ENCODE measurements at places on chromosomes 5 and 9.

DNA sequence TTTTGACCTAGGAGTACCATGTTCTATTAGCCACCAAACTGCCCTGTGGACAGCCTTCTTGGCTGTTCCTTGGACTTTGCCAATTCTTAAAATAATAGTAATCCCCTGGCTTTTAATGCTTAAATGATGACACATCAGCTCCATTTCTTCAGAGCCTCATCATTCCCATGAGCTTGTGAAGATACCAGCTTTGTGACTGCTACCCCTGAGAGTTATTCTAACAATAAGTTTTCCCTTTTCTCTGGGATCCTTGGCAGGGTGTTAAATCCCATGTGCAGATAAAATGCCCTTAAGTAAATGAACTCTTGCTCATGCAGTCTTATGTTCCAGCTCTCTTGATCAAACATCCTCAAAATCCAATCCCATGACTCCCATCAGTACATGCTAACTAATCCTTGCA lies 415.3 kb downstream of the CETN3 start:
- no peak overlapping the region for H3K4me3 ChIP-seq
- H3K27ac ChIP-seq: no peak overlapping the region
- no peak for DNase-seq
- no peaks in the 10 kb centered on the region for H3K36me3 ChIP-seq

- H3K27ac ChIP-seq: no peak overlapping the region
- H3K36me3 ChIP-seq: no peaks in the 10 kb centered on the region
- no peak overlapping the region for H3K4me3 ChIP-seq
These were observed 330.6 kb downstream of the NR2F1-AS1 start for GRCh38 chr5:93250424-93250823.

- no peak overlapping the region for H3K27ac ChIP-seq
- no peaks in the 10 kb centered on the region for H3K36me3 ChIP-seq
- no peak overlapping the region for H3K4me3 ChIP-seq
- DNase-seq: no peak
- no peaks in the 10 kb centered on the region for H3K27me3 ChIP-seq
- peaks cover 24% of the 10 kb centered on the region for H3K4me1 ChIP-seq
These were observed 146.5 kb downstream of the C5orf15 start for GRCh38 chr5:133821889-133822288.

GRCh38 chr5:141512390-141512910 lies 23.6 kb downstream of the PCDHGC5 start:
- no peaks in the 10 kb centered on the region for H3K36me3 ChIP-seq
- peak; percentile 96 for DNase-seq
- no peaks in the 10 kb centered on the region for H3K27me3 ChIP-seq
- H3K4me1 ChIP-seq: peaks cover 20% of the 10 kb centered on the region
- peak overlapping the region; percentile 67 for H3K27ac ChIP-seq

DNA sequence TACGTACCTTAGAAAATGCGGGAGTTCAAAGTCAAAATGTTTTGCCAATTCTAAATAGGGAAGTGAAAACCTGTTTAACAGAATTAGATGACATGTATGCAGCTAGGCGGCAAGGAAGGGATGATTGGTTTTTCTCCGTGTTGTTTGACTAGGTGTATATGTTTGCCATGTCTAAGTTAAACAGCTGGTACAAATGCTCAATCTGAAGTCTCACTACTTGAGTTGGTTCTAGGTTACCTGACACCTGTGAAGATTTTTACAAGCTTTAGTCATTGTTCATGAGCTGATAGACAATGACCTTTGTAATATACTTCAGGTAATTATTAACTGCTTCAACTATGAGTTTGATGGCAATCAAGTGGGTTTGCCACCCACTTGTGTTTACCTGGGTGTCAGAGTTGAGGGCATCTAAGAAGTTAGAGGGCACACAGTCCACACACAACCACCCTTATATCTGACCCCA lies 74.3 kb downstream of the SLC44A1 start:
- no peaks in the 10 kb centered on the region for H3K4me1 ChIP-seq
- DNase-seq: no peak
- no peak overlapping the region for H3K4me3 ChIP-seq
- H3K27ac ChIP-seq: no peak overlapping the region

- H3K27ac ChIP-seq: no peak overlapping the region
- H3K27me3 ChIP-seq: no peaks in the 10 kb centered on the region
- H3K4me3 ChIP-seq: no peak overlapping the region
- no peaks in the 10 kb centered on the region for H3K36me3 ChIP-seq
These were observed 164.5 kb downstream of the COL23A1 start for GRCh38 chr5:178425621-178426068.

DNA sequence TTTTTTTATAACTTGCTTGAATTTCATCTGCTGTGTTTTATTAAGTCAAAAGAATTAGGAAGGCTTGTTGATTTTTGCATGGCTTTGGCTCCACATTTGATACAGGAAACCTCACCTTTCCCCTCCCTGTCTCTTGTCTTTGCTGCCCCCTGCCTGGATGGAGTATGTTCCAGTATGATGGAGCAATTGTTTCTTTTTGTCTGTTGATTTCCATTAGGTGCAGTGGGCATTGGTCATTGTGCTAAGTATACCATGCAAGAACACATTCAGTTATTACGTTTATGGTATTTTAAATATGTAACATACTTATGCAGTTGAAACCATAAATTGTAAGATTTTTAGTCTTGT lies 19.6 kb downstream of the TJP2 start:
- no peak for DNase-seq
- H3K4me1 ChIP-seq: peaks cover 13% of the 10 kb centered on the region
- no peaks in the 10 kb centered on the region for H3K27me3 ChIP-seq
- no peak overlapping the region for H3K27ac ChIP-seq
- H3K4me3 ChIP-seq: no peak overlapping the region

GRCh38 chr9:94703488-94704140 lies 22.9 kb upstream of the AOPEP start:
- no peaks in the 10 kb centered on the region for H3K27me3 ChIP-seq
- DNase-seq: no peak
- H3K4me3 ChIP-seq: no peak overlapping the region
- H3K27ac ChIP-seq: no peak overlapping the region
- no peaks in the 10 kb centered on the region for H3K36me3 ChIP-seq

- no peak overlapping the region for H3K4me3 ChIP-seq
- no peaks in the 10 kb centered on the region for H3K27me3 ChIP-seq
- H3K27ac ChIP-seq: no peak overlapping the region
- DNase-seq: no peak
- peaks cover 15% of the 10 kb centered on the region for H3K4me1 ChIP-seq
These were observed 68.4 kb downstream of the ICE1 start for GRCh38 chr5:5490774-5491347.

GRCh38 chr5:113232221-113232620 lies 202.6 kb downstream of the TSSK1B start:
- no peak for DNase-seq
- H3K36me3 ChIP-seq: no peaks in the 10 kb centered on the region
- no peak overlapping the region for H3K4me3 ChIP-seq
- H3K27me3 ChIP-seq: no peaks in the 10 kb centered on the region

DNA sequence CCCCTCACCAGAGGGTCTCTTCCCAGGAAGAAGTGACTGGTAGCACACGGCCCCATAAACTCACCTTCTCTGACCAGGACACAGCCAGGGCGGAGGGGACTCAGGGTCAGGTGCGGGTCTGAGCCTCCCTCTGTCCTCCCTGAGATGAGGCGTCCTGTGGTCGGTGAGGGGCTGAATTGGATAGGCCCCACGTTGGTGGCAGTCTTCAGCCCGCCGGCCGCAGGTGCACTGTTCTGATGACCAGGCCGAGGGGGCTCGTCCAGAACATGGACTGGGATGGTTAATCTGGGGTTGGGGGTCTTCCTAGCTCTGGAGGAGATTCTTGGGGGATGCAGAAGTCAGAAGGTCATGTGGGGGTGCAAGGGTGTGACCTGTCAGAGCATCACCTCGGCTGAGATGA lies 102.2 kb upstream of the PPP1R26 start:
- no peak for DNase-seq
- H3K4me1 ChIP-seq: no peaks in the 10 kb centered on the region
- no peak overlapping the region for H3K27ac ChIP-seq
- H3K27me3 ChIP-seq: no peaks in the 10 kb centered on the region
- no peak overlapping the region for H3K4me3 ChIP-seq

DNA sequence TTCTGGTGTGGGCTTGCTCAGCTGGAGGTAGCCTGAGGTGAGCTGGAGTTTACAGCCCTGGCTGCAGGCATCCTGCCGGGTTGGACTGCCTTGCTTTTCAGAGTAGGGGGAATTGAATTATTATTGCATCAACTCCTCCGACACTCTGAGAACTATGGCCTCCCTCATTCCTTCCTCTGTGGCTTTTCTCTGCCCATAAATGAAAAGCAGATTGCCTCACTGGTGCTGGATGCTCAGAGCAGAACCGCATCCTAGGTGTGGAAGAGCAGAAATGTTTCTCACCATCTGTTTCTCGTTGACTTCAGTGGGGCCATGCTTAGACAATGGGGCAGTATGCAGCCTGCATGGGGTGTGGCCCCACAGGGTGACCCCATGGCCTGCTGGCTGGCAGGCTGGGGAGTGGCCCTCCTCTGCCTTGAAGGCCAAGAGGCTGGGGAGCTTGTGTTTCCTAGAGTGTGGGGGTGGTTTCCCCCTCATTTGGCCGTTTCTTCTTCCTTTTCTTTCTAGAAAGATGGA lies 27.3 kb upstream of the TGFBI start:
- H3K27me3 ChIP-seq: no peaks in the 10 kb centered on the region
- no peak overlapping the region for H3K4me3 ChIP-seq
- no peak for DNase-seq

DNA sequence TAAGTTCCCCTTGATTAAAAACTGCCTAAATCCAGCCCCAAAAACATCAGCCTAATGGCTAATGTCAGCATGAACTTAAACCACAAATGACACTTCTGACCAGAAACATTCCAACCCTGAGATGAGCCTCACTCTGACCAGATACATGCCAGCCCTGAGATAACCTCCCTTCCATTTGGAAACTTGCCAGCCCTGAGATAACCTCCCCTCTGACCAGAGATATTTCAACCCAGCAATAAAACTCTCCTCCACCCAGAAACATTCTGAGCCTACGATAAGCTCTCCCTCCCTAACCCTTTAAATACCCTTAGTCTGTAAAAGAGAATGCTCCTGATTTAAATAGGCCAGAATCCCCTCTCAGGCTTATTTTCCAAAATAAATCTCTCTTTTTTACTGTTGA lies 1035.7 kb upstream of the NUDT12 start:
- no peaks in the 10 kb centered on the region for H3K27me3 ChIP-seq
- no peak overlapping the region for H3K4me3 ChIP-seq
- DNase-seq: no peak
- no peak overlapping the region for H3K27ac ChIP-seq
- H3K4me1 ChIP-seq: no peaks in the 10 kb centered on the region

- DNase-seq: no peak
- H3K4me1 ChIP-seq: peaks cover 15% of the 10 kb centered on the region
- H3K27ac ChIP-seq: no peak overlapping the region
- no peaks in the 10 kb centered on the region for H3K36me3 ChIP-seq
- no peaks in the 10 kb centered on the region for H3K27me3 ChIP-seq
These were observed 9.2 kb downstream of the ARL15 start for GRCh38 chr5:54301220-54301619.

DNA sequence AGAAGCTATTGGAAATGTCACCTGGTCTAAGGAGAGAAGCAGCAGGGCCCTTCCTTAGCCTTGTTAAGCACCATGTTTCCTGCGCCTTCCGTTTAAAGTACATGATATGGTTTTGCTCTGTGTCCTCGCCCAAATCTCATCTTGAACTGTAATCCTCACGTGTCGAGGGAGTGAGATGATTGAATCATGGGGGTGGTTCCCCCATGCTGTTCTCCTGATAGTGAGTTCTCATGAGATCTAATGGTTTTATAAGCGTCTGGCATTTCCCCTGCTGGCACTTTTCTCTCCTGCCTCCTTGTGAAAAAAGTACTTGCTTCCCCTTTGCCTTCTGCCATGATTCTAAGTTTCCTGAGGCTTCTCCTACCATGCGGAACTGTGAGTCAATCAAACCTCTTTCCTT lies 49.7 kb downstream of the PRDM6 start:
- peaks cover 3% of the 10 kb centered on the region for H3K27me3 ChIP-seq
- H3K27ac ChIP-seq: no peak overlapping the region
- no peak overlapping the region for H3K4me3 ChIP-seq
- no peaks in the 10 kb centered on the region for H3K36me3 ChIP-seq

- H3K36me3 ChIP-seq: no peaks in the 10 kb centered on the region
- H3K4me3 ChIP-seq: no peak overlapping the region
- H3K27ac ChIP-seq: no peak overlapping the region
- DNase-seq: no peak
These were observed 8.1 kb upstream of the CYSTM1 start for GRCh38 chr5:140166911-140167310.

DNA sequence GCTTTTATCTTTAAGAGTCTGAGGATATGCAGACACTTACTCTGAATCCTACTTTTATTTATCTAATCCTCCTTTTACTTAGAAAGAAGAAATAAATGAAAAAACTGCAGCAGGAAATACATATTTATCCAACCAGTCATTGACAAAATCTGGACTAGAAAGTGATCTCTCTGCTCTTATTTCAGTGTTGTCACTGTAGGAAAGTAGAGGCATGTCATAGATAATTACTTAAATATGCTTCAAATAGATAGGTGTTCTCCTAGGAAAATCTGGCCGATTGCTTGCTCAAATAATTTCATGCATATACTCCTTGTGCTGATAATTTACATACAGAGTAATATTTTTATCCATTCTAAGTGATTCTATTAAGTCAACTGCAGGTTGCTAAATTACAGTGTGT lies 2001.9 kb upstream of the C9orf72 start:
- H3K27me3 ChIP-seq: no peaks in the 10 kb centered on the region
- no peak overlapping the region for H3K4me3 ChIP-seq
- no peak overlapping the region for H3K27ac ChIP-seq
- H3K4me1 ChIP-seq: no peaks in the 10 kb centered on the region
- DNase-seq: no peak

- no peaks in the 10 kb centered on the region for H3K36me3 ChIP-seq
- no peak overlapping the region for H3K4me3 ChIP-seq
- no peaks in the 10 kb centered on the region for H3K4me1 ChIP-seq
- H3K27ac ChIP-seq: no peak overlapping the region
- H3K27me3 ChIP-seq: no peaks in the 10 kb centered on the region
- DNase-seq: no peak
These were observed 76.1 kb downstream of the SLC44A1 start for GRCh38 chr9:105320568-105320967.

DNA sequence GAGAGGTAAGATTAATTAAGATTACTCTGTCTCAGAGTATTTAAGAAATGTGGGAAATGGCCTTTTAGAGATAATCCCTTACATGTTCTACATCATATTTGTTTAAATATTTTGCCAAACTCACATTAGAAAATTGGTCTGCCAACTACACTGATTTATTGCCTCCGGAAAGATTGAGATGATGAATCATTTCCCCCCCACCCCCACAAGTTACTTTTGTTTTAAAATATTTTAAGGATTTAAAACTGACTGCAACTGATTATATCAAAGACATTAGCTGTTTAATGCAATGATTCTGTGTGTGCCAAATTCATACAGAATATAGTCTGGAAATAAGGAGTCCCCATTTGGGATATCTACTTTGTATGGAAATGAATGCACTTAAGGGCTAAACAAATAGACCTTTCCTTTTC lies 674.4 kb downstream of the PRR16 start:
- no peaks in the 10 kb centered on the region for H3K4me1 ChIP-seq
- no peak overlapping the region for H3K27ac ChIP-seq
- no peak for DNase-seq
- no peak overlapping the region for H3K4me3 ChIP-seq

DNA sequence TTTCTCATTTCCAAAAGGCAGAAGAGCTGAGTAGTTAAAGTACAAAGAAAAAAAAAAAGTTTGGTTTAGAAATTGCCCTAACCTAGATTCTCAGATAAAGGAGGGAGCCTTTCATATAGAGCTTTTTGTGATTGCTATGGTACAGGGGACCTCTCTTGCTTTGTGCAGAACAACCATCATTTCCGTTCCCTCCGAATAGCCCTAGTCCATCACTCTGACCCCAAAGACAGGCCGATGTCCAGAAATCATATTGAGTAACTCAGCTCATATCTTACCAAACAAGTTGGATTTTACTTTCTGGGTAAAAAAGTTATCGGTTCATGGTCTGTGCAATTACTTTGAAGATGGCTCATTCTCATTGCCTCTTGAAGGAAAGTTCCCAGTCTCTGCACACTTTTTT lies 36.7 kb upstream of the COL15A1 start:
- H3K27ac ChIP-seq: no peak overlapping the region
- H3K4me1 ChIP-seq: peaks cover 32% of the 10 kb centered on the region
- H3K27me3 ChIP-seq: no peaks in the 10 kb centered on the region

All from testis (tissue), 5 donors.